ENCODE measurements at places on chromosomes 1 and 21.

GRCh38 chr1:51488372-51489050 is 30.6 kb downstream of the EPS15 start:
- DNase-seq, result no peak

DNA sequence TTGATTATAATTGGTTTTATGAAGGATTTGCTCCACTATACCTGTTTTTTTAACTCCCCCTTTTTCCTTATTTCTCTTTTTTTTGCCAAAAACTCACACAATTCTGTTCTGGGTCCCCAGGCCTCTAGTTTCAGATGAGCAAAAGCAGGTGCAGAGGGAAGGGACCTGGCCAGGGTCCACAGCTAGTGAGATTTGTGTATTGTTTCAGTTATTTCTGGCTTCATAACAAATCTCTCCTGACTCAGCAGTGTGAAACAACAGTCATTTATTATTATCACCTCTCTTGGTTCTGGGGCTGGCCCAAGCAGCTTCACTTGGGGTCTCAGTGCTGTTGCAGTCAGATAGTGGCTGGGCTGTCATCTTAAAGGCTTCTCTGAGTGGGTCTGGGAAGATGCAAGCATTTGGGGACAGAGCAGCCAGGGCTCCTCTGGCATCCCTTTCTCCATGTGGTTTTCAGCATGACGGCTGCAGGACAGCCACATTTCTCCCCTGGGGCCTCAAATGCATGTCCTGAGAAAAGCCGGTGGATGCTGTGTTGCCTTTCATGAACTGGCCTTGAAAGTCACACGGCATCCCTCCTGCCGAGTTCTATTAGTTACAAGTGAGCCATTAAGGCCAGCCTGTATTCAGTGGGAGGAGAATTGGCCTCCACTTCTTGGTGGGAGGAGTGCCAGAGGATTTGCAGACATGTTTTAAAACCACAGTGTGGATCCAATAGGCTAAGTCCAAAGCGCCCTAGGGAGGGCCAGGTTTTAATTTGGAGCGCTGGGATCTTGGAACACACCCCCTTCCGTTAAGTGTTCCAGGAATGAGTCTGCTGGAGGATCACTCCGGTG is 137.1 kb downstream of the CAMTA1 start:
- DNase-seq, result no peak

GRCh38 chr1:117757668-117758067 is 151.8 kb downstream of the TENT5C start:
- no peak for DNase-seq

DNA sequence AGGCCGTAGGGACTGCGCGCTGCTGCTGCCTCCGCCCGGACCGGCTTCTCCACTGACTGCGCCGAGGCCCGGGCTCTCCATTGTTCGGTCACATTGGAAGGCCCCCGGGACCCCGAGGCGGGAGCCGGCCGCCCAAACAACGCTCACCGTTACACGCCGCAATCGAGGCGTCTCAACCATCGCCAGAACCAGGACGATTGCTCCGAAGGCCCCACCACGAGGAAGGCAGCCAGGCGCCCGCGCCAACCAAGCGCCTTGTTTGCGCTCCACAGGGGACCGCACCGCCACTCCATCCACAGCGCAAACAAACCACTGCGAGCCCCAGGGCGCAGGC is 595 bp downstream of the GLUL start:
- no peak for DNase-seq

- DNase-seq, result no peak
Measured at GRCh38 chr1:47563201-47563600, 125.4 kb downstream of the FOXD2 start.

- DNase-seq, result no peak
Measured at GRCh38 chr1:117825414-117825813, 104.0 kb downstream of the GDAP2 start.

- DNase-seq, result no peak
Measured at GRCh38 chr1:99590578-99591209, 55.2 kb upstream of the PALMD start.

DNA sequence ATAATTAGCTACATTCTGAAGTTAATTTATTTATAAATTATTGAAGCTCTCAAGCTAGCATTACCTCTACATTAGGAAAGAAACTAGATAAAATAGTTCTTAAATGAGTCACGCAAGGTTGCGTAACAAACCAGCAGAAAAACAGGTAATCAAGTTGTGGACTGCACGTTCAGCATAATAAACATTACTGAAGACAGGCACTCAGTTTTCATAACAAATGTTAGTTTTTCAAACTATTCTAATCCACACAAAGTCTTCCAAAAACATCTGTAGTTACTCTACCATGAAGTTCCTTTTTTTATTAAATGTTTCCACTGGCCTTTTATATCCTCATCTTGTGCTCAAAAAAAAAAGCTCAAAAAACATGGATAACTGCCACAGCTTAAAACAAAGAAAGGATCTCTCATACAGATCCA is 1.3 kb downstream of the TOR1AIP2 start:
- no peak for DNase-seq

DNA sequence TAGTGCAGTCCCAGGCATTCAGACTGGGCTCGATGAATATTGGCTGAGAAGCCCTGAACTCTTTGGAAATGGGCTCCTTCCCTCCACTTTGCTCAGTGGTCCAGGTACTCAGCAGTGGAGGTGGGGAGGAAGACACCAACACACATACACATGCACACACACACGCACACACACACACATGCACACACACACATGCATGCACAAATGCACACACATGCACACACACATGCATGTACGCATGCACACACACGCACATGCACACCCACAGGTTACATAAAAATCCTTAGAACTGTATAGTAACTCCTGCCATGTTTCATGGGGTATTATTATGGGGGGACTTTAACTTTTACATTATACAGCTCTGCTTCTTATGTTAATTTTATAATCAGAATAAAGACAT is 5.0 kb downstream of the TRIM62 start:
- no peak for DNase-seq

- no peak for DNase-seq
Measured at GRCh38 chr1:71269818-71270217, 189.0 kb upstream of the ZRANB2 start.
